ENCODE measurements at places on chromosomes 12 and 14.

DNA sequence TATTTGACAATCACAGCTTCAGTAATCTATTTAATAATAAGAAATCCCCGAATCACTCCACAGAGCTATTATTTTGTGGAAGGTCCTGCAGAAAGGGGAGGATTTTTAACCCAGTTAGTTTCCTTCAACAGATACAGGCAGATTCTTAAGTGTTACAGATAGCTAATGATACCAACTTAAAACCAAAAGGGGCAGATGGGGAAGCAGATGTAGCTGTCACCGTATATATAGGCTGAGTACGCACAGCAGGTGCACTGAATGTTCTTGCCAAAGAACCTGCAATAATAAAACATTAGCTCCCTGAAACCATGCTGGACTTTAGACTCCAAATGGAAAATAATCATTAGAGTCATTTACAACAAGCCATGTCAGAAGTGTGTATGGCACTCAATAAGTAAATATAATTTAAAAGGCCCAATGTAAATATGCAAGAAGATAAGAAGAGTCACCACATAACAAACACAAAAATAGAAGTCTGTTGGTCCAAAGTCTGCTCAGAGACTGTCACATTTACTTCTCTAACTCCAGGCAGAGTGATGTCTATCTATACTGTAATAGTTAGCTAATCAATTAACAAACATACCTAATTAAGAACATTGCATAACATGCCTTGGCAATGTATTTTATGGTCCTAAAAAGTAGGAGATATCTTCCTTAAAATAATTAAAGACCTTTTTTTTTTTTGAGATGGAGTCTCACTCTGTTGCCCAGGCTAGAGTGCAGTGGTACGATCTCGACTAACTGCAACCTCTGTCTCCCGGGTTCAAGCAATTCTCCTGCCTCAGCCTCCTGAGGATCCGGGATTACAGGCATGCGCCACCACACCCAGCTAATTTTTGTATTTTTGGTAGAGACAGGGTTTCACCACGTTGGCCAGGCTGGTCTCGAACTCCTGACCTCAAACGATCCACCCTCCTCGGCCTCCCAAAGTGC is 78.8 kb downstream of the SEC23A start:
- no peak for DNase-seq
- H3K27ac ChIP-seq: no peak overlapping the region
- H3K27me3 ChIP-seq: no peaks in the 10 kb centered on the region
- H3K36me3 ChIP-seq: peaks cover 4% of the 10 kb centered on the region
- no peak overlapping the region for H3K4me3 ChIP-seq

GRCh38 chr12:128339631-128340030 is 72.7 kb downstream of the TMEM132C start:
- no peaks in the 10 kb centered on the region for H3K4me1 ChIP-seq
- H3K4me3 ChIP-seq: no peak overlapping the region
- H3K36me3 ChIP-seq: no peaks in the 10 kb centered on the region
- DNase-seq: no peak

DNA sequence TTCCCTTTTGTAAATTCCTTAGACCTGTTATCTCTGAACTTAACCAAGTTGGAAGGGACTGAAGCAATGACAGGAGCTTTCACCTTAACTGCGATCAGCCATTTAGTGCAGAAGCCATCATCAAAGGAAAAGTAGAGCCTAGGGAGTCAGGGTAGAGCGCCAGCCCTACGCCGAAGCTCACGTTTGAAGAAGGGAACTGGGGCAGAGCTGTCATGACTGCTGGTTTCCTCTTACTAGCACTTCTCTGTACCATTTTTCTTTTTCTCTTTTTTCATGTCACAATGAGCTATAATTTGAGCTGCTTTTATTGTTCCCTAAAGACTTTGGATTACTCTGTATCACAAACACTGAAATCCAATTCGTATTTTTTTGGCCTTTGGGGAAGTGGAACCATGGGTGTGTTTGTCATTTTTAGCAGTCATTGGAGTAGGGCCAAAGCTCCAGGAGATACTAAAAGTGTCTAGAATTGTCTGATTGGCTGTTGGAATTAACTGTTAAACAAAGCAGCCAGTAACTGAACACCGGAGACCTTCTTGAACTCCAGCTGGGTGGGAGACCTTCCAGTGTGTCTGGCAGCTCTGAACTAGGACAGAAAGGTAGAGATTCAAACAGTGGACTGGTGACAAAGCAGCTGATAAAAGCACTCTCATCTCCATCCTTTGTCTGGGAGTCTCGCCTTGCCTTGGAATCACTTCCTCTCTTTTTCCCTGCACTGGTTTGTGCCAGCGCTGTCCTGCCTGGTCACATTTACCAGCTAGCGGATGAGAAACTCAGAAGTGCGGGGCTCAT is 9.1 kb downstream of the MTRFR start:
- no peak overlapping the region for H3K27ac ChIP-seq
- H3K27me3 ChIP-seq: no peaks in the 10 kb centered on the region
- H3K4me3 ChIP-seq: no peak overlapping the region
- peaks cover 51% of the 10 kb centered on the region for H3K36me3 ChIP-seq
- H3K4me1 ChIP-seq: peaks cover 46% of the 10 kb centered on the region

GRCh38 chr14:92409043-92409442 is 86.1 kb downstream of the SLC24A4 start:
- no peak overlapping the region for H3K4me3 ChIP-seq
- no peak overlapping the region for H3K27ac ChIP-seq
- H3K36me3 ChIP-seq: peaks cover 1% of the 10 kb centered on the region
- no peaks in the 10 kb centered on the region for H3K4me1 ChIP-seq
- no peak for DNase-seq

GRCh38 chr12:128267651-128268378 is 845 bp downstream of the TMEM132C start:
- H3K27me3 ChIP-seq: peaks cover 35% of the 10 kb centered on the region
- H3K4me3 ChIP-seq: no peak overlapping the region
- H3K4me1 ChIP-seq: no peaks in the 10 kb centered on the region

GRCh38 chr12:53572134-53572758 is 53.9 kb downstream of the ATF7 start:
- H3K36me3 ChIP-seq: peaks cover 13% of the 10 kb centered on the region
- H3K27ac ChIP-seq: peak overlapping the region; percentile 42
- H3K4me3 ChIP-seq: no peak overlapping the region
- no peaks in the 10 kb centered on the region for H3K27me3 ChIP-seq
- DNase-seq: no peak
- H3K4me1 ChIP-seq: peaks cover 38% of the 10 kb centered on the region

- no peak for DNase-seq
- H3K4me3 ChIP-seq: no peak overlapping the region
- H3K36me3 ChIP-seq: no peaks in the 10 kb centered on the region
- no peak overlapping the region for H3K27ac ChIP-seq
- H3K4me1 ChIP-seq: no peaks in the 10 kb centered on the region
Measured at GRCh38 chr12:69341328-69341727, 6.9 kb upstream of the LYZ start.

DNA sequence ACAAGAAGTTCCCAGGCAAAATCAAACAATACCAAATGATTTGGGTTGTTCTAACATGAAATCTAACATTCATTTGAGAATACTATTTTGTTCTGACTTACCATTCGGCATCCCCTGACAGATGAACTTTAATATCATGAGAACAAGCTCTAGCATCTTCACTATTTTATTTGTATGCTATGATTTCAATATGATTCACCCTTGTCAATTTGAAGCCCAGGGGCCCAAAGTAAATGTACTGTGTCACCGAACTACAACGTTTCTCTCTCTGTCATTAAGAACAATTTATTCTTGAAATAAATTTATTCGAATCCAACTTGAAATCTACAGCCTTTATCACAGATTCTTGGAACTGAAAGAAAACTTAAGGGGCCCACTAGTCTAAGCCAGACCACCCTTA is 146.2 kb upstream of the RASSF8 start:
- H3K4me1 ChIP-seq: peaks cover 26% of the 10 kb centered on the region
- no peak overlapping the region for H3K4me3 ChIP-seq
- no peak overlapping the region for H3K27ac ChIP-seq
